ENCODE measurements at places on chromosomes 11 and 22.

GRCh38 chr22:45638197-45638596 lies 33.4 kb upstream of the ATXN10 start:
- no peak for DNase-seq

- DNase-seq, result no peak
Observed at GRCh38 chr22:29128891-29129807, 56.3 kb downstream of the KREMEN1 start.

GRCh38 chr11:7643314-7643713 lies 30.0 kb downstream of the CYB5R2 start:
- no peak for DNase-seq

DNA sequence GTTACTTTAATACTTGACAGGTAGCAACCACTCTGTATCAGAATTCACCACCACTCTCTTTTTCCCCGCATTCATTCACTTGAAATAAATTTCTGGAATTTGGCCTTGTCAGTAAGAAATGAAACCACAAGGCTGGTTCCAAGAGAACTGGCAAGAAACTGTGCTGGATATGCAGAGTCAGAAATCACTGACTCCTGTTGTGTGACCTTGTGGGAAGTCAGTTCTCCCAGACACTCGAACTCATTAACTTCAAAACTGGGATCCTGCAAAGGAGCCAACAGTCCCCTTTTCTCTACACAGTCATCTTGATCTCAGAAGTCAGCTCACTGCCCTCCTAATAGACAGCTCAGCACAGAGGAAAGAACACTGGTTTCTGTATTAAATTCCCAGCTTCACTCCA lies 142.7 kb downstream of the LRRC4C start:
- DNase-seq, result no peak

GRCh38 chr11:27648840-27649239 lies 51.4 kb downstream of the BDNF start:
- no peak for DNase-seq

GRCh38 chr22:24117942-24118341 lies 63.3 kb upstream of the SUSD2 start:
- DNase-seq, result no peak

- no peak for DNase-seq
Observed at GRCh38 chr11:44750551-44751465, 24.0 kb downstream of the TSPAN18 start.

- DNase-seq, result no peak
Observed at GRCh38 chr11:61754534-61755482, 2.4 kb downstream of the MYRF start.

DNA sequence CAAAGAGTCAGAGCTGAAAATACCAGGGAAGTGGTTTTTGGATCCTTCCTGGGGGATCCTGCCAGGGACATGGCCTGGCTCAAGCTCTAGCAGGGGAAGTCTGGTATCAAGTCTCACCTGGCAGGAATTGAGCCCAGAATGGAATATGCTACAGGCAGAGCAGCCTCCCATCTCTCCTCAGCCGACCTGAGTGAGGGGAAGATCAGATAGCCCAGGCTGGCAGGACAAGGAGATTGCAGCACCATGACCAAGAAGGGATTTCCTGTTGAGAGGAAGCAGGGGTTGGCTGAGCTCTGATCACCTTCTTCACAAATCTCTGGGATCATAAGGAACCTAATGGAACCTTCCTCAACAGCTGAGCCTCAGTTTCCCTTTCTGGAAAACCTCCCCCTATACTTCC lies 13.0 kb downstream of the OAF start:
- DNase-seq, result no peak

GRCh38 chr11:110445437-110445836 lies 15.7 kb downstream of the FDX1 start:
- DNase-seq, result no peak

- DNase-seq, result no peak
Observed at GRCh38 chr11:6350486-6350885, 30.2 kb upstream of the CAVIN3 start.

DNA sequence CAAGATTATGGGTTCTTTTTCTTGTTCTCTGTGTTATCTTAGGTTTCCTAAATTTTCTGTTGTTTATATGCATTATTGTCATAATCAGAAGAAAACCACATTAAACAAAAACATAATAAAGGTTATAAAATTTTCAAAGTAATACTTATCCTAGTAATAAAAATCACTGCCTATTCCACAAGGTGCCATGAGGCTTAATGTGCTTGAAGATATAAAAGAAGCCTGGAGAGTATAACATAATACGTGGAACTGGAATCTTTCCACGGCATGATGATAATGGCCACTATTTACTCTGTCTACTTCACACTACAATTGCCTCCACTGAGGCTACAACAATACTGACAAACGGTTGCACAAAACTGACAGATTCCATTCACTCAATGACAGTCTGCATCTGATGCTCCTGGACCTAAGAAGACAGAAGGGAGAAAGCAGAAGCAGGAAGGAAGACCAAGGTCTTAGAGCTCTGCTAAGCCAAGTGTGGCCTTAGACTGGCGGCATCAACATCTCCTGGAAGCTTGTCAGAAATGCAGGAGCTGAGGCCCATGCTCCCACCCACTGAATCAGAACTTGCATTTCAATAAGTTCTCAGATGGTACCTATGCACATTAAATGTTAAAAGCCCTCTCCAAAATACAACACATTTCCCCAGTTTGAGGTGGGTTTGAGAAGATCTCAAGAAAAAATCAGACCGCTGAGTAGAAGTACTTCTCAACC lies 13.1 kb downstream of the TENM4 start:
- no peak for DNase-seq

DNA sequence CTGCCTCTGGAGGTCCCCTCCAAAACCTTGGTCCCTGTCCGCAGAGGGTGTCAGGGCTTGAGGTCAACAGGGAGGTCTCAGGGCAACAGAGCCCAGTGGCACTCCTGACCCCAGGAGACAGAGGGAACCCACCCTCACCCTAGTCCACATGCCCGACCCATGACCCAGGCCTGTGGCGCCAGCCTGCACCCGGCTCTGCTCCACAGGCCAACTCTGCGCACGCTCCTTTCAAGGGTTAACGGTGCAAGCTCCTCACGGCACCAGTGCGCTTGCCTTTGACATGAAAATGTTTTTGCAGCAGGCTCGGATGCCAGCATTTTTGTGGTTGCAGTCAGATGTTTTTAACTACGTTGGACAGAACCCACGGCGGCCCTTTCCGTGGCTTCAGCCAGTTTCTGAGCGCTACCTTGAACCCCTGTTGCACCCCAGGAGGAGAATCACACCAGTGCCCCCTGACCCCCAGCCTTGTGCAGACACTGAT lies 68.6 kb downstream of the CDKN1C start:
- DNase-seq, result no peak

GRCh38 chr11:47225552-47226400 lies 11.0 kb downstream of the DDB2 start:
- DNase-seq, result no peak

DNA sequence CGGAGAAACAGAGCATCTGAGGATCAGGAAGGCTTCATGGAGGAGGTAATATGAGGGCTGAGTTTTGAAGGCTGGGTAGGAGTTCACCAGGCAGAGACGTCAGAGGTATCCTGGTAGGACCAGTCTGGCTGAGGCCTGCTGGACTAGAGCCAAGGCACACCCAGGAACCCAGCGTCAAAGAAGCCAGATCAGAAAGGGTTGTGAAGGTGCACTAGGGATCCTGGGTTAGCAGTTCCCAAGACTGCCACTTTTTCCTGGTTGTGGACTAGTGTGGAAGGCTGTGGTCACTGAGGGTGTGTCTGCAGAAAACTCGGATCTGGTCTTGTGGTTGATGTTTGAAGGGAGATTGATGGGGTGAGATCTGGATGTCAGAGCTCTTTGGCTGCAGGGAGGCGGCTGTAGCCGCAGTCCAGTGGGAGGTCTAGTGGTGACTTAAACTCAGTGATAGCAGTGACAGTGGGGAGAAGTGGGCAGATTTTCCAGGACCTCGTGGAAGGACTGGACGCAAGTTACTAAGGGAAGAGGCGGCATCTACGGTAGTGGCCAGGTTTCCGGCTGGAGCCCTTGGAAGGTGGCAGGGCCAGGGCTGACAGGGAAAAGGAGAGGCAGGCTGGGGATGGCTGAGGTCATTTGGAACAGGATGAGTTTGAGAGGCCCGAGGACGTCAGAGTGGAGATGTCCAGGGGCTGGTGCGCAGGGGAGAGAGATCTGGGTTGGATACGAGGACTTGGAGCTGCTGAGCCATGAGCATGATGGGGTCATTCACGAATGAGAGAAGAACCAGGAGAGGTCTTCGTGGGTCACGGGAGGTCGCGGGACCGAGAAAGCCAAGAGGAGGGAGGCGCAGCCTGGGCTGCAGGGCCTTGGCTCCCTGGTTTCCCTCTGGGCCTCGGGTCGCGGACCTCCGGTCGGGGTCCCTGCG lies 10.9 kb downstream of the RELA start:
- DNase-seq, result no peak

DNA sequence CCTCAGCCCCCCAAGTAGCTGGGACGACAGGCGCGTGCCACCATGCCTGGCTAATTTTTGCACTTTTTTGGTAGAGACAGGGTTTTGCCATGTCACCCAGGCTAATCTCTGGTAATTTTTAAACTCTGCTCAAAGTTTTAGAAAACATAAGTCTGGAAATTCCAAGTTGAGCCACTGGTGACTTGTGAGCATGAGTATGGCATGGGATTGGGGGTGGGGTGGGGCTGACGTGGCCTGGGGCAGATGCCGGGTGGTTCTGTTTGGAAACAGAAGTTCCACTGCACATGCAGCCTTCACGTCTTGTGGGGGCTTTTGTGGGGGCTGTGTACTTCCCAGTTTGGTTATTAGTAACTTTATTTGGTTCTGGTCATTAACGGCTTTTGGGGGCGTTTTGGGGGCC lies 67.3 kb downstream of the PTPRJ start:
- no peak for DNase-seq

GRCh38 chr11:8288824-8289491 lies 25.3 kb upstream of the LMO1 start:
- DNase-seq, result no peak

- no peak for DNase-seq
Observed at GRCh38 chr11:100941033-100941432, 188.6 kb downstream of the PGR start.

GRCh38 chr11:61787928-61788491 lies 4.4 kb downstream of the TMEM258 start:
- DNase-seq, result no peak

DNA sequence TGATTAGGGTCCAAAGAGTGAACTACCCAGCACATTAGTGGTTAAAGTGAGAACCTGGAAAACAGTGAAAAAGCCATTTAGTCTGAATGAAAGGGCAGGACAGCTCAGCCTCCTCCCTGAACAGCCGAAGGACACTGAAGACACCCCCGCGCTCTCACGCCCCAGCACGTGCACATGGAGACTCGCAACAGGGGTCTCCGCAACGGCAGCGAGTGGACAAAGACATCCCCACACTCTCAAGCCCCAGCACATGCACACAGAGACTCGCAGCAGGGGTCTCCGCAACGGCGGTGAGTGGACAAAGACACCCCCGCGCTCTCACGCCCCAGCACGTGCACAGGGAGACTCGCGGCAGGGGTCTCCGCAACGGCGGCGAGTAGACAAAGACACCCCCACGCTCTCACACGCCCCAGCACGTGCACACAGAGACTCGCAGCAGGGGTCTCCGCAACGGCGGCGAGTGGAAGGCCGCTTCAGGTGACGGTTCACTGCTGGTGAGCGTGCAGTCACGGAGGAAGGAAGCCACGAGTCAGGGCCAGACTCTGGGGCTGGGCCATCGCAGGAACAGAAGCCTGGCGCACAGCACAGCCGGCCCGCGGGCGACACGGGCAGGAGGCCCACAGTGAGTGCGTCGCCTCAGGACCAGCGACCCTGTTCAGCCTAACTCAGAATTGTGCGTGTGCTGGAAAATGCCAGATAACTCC lies 43.6 kb downstream of the BRD1 start:
- DNase-seq, result no peak
